NCI-H187 treated with DMSO at 0.1 percent for 48 hours (cell line): ENCODE measurements at places on chromosomes 5 and 9.

GRCh38 chr9:10059044-10059443, 553.8 kb downstream of the PTPRD start:
- DNase-seq = no peak

DNA sequence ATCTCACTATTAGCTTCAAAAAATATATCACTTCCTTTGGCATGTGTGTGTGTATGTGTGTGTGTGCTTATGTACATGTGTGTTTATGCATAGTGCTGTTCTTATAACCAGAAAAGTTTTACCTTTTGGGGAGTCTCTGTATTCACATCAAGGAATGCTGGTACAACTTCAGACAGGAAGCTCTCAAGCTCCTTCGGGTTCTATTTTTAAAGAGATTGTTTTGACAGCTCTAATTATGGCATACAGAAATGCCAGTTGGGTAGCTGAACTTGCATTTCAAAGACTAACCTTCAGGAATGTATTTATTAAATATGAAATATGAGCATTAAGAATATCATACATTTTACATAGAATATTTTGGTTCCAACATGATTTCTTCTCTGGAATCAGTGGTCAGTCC, 163.1 kb downstream of the DTWD2 start:
- no peak for DNase-seq

- no peak for DNase-seq
Measured at GRCh38 chr9:116924462-116925110, 237.5 kb downstream of the TRIM32 start.

GRCh38 chr5:73514418-73514817, 16.2 kb downstream of the BTF3 start:
- DNase-seq = no peak

DNA sequence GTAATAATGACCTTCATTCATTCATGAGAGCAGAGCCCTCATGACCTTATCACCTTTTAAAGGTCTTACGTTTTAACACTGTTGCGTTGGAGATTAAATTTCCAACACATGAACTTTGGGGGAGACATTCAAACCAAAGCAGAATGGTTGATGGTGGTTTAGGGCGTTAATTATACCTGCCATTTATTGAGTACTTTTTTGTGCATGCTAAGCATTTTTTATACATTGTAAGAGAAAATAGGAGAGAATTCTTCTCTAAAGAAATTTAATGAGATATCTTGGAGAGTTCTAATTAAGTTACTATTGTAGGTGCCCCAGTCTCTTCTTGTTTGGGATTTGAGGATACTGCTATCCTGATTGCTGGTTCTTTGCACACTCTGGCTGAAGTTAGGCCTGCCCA, 12.4 kb downstream of the AP3S1 start:
- no peak for DNase-seq

GRCh38 chr9:124558777-124559470, 51.7 kb upstream of the NR5A1 start:
- DNase-seq = no peak

DNA sequence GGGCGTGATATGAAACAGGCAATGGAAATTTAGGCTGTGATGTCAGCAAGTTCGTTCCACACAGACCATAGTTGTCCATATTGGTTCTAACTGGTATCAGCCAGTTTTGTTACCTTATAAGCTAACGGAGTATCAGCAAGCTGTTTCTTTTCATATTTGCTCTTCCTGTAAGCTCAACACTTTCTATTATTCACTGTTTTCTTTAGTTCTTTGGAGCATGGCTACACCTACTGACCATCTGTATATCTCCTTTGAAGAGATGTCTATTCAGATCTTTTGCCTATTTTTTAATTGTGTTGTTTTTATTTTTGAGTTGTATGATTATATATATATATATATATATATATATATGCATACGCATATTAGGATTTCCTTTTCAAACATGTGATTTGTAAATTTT, 1057.2 kb upstream of the CDH10 start:
- DNase-seq = no peak

GRCh38 chr5:33088176-33088575, 352.6 kb upstream of the TARS1 start:
- no peak for DNase-seq

- DNase-seq = peak; percentile 38
Measured at GRCh38 chr9:70601000-70601951, 186.8 kb upstream of the KLF9 start.

DNA sequence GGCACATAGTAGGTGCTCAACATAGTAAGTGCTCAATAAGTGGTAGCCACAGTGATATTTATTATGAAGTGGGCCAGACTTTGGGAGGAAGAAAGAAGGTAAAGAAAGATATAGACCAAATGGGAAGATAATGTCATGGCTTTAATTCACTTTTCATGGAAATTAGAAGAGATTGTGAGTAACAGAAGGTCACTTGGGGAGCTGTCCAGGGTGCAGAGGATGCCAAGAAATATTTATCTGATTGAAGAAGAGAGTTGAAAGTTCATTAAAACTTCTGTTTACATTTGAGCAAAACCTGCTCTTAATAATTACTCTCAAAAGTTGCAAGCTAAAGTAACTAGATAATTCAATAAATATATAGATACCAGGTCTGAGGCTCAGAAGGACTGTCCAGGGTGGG, 28.3 kb upstream of the IL33 start:
- no peak for DNase-seq

GRCh38 chr5:137695651-137696428, 40.0 kb downstream of the KLHL3 start:
- DNase-seq = no peak

DNA sequence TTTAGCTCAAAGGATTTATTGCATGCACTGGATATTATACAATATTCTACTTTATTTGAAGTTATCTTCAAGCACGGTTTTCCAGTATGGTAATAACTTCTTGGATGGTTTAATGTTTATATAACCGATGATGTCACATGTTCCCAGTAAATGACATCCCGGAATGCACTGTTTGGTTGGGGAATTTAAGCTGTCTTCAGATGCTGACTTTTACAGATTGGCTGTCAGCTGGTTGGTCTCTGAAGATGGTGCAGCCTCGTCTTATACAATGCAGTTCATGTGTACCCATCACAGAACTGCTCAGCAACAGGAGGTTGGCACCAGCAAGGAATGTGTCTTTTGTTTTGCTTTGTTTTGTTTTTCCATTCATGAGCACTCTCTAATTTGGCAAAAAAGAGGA, 143.8 kb downstream of the PRKACG start:
- DNase-seq = no peak

- DNase-seq = no peak
Measured at GRCh38 chr9:69027355-69028097, 8.0 kb upstream of the FXN start.
